Type B pancreatic cell (in vitro differentiated cells): ENCODE measurements at places on chromosomes 7 and 10. TPM values are rescaled to one million over a fixed set of nuclear protein-coding genes. Genes with fewer than 3 reads are reported as not detected.

GRCh38 chr10:52811776-52812175 is 39.2 kb upstream of the MBL2 start:
- no peak overlapping the region for H3K4me3 ChIP-seq
- no peak overlapping the region for H3K27ac ChIP-seq
- H3K36me3 ChIP-seq: no peaks in the 10 kb centered on the region
- no peaks in the 10 kb centered on the region for H3K27me3 ChIP-seq
- DNase-seq: no peak
- no peaks in the 10 kb centered on the region for H3K4me1 ChIP-seq

GRCh38 chr10:70742537-70743429 is 42.4 kb downstream of the TBATA start:
- no peak overlapping the region for H3K4me3 ChIP-seq
- no peaks in the 10 kb centered on the region for H3K36me3 ChIP-seq
- peaks cover 17% of the 10 kb centered on the region for H3K4me1 ChIP-seq
- H3K27me3 ChIP-seq: peaks cover 5% of the 10 kb centered on the region
- DNase-seq: no peak

GRCh38 chr7:122686360-122686878 is 12.5 kb downstream of the RNF133 start:
- H3K27ac ChIP-seq: no peak overlapping the region
- no peak overlapping the region for H3K4me3 ChIP-seq
- H3K36me3 ChIP-seq: no peaks in the 10 kb centered on the region
- no peaks in the 10 kb centered on the region for H3K27me3 ChIP-seq
- no peak for DNase-seq

GRCh38 chr7:66442385-66442784 is 186.3 kb upstream of the KCTD7 start:
- H3K4me1 ChIP-seq: no peaks in the 10 kb centered on the region
- peaks cover 4% of the 10 kb centered on the region for H3K36me3 ChIP-seq
- DNase-seq: no peak
- no peaks in the 10 kb centered on the region for H3K27me3 ChIP-seq

GRCh38 chr10:70458329-70459060 is 17.0 kb upstream of the NODAL start:
- no peak overlapping the region for H3K27ac ChIP-seq
- no peaks in the 10 kb centered on the region for H3K36me3 ChIP-seq
- H3K27me3 ChIP-seq: peaks cover 59% of the 10 kb centered on the region
- no peak for DNase-seq
- peak overlapping the region; percentile 62 for H3K4me3 ChIP-seq
- H3K4me1 ChIP-seq: peaks cover 10% of the 10 kb centered on the region

- H3K4me3 ChIP-seq: no peak overlapping the region
- no peaks in the 10 kb centered on the region for H3K36me3 ChIP-seq
- H3K27me3 ChIP-seq: no peaks in the 10 kb centered on the region
- H3K27ac ChIP-seq: no peak overlapping the region
Measured at GRCh38 chr7:16344927-16345326, 76.4 kb downstream of the CRPPA start.

Gene PRR15
- total RNA-seq: 10.8 and 36.0 TPM in 2 replicates

Gene C7orf57
- 0.36 and 1.5 TPM in 2 replicates for total RNA-seq

Gene KCP
- total RNA-seq: 1.3 and 4.2 TPM in 2 replicates

Gene AASS
- 6.3 and 40.8 TPM in 2 replicates for total RNA-seq

Gene ZNF736
- total RNA-seq: not detected in 2 replicates

Gene PRPS1L1
- total RNA-seq: not detected in 2 replicates
